GM19239 (cell line): ENCODE measurements at places on chromosomes 7 and 10.
A peak's percentile ranks its signal among the peaks of the same experiment; 100 is the strongest.

DNA sequence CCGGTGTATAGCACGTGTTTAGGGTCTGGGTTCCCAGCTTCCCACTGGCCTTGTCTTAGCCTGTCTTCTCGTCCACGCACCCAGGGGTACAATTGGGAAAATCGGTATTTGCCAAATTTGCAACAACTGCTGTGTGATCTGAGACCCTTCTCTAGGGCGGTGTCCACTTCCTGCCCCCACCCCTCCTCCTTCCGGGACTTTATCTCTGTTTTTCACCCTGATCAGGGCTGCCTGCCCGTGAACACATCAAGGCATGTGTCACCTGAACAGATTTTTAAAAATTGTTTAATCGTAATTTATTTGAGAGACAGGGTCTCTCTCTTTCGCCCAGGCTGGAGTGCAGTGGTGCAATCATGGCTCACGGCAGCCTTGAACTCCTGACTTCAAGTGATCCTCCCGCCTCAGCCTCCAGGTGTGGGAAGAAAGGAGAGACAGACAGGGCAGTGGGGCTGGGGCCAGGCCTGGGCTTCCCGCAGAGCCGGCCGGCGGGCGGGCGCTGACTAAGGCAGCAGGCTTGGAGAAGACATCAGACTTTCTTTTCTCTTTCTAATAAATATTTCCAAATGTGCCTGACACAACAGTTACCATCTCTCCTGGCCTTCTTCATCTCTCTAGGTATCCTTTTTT, 27.5 kb downstream of the ELFN1 start:
- DNase-seq: no peak

- DNase-seq: no peak
Measured at GRCh38 chr10:7264313-7264756, 146.5 kb downstream of the SFMBT2 start.

DNA sequence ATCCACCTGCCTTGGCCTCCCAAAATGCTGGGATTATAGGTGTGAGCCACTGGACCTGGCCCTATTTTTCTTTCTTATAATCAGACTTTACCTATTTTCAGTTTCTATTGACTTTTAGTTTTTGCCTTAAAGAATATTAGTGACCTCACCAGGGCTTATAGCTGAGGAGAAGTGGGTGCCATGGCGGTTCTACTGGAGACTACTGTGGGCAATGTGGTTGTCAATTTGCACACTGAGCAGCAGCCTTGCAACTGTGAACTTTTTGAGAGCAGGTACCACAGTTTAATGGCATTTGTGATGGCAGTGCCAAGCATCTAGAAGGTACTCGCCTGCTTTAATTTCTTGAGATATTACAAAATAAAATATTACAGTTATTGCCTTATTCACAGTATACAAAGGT, 11.5 kb downstream of the GLCCI1 start:
- no peak for DNase-seq

DNA sequence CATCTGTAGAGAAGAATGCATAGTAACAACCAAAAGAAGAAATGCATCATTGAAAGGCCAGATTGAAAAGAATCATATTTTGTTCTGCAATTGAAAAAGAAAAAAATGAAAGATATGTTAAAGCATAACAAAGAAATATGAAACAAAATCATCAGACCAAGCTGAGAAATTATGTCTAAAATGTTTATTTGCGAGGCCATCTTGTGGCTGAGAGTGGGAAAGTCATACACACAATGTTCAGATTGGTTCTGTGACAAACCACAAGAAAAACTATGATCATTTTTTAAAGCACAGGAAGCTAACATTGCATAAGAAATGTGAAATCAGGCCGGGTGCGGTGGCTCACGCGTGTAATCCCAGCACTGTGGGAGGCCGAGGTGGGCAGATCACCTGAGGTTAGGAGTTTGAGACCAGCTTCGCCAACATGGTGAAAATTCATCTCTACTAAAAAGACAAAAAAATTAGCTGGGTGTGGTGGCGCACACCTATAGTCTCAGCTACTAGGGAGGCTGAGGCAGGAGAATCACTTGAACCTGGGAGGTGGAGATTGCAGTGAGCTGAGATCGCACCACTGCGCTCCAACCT, 36.6 kb downstream of the ABCB5 start:
- DNase-seq: no peak

- DNase-seq: no peak
Measured at GRCh38 chr10:52558090-52558489, 214.5 kb downstream of the MBL2 start.

DNA sequence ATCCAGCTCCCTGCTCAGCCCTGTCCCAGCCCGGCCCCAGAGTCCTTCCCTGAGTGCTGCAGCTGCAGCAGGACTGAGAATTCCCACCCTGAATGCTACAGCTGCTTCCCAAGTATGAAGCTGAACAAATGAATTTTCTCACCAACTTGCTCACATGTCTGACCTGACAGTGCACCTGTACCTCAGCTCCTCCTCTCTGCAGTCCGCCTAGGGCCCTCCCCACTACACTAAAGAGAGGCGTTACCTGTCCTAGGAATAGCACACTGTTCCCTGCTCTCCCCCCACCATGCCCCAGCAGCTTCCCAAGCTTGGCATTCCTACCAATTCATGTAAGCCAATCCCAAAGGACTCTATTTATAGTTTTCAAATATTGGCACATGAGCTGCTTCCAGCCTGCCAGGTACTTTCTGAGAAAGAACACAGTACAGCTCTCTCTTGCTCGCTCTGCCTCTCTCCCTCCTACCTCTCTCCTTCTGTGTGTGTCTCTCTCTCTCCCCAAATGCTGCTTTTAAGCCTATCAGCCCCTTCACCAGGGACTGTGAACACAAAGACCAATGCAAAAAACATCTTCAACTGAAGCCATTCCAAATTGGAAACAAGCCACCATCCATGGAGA, 400.1 kb downstream of the TNS3 start:
- no peak for DNase-seq

GRCh38 chr10:6766131-6766801, 186.2 kb upstream of the PRKCQ start:
- DNase-seq: no peak

DNA sequence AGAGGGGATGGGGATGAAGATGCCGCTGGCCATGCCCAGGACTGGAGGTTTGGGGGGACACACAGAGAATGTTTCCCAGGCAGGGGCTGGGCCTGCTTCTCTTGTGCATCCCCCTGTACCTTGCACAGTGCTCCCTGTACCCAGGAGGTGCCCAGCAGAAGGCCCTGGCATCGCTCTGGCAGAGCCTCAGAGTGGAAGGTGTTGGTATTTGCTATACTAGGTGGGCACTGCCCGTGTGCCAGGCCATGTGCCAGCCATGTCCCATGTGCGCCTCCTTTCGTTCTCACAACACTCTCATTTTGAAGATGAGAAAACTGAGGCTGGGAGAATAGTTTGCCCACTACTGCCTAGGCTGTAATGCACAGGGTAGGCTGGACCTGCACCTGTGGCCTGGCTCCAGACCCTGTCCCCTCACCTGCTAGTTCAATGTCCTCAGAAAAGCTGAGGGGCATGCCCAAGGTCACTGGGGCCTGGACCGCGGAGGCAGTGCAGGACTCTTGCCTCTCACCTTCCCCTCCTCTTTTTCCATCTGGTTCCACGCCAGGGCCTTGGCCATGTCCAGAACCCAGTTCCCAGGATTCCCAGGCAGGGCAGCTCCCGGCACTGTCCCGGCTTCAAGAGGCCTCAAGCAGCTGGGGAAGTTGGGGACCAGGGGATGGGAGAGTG, 64.7 kb downstream of the GOLGA7B start:
- no peak for DNase-seq

DNA sequence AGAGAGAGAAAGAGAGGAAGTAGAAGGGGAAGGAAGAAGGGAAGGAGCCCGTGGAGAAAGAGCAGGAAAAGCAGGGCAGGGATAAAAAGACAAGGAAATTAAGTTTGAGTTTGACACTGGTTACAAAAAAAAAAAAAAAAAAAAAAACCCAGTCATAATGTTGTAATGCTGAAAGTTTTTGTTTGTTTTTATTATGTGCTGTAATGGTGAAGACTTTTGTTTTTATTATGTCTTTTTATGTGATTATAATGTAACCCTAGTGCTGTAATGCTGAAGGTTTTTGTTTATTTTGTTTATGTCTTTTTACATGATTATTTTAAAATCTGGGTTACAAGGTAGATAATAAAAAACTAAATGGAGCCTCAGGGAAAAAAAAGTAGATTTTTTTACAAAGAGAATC, 184.8 kb downstream of the SEMA3A start:
- DNase-seq: no peak

- no peak for DNase-seq
Measured at GRCh38 chr10:43218951-43219837, 47.7 kb downstream of the RASGEF1A start.

DNA sequence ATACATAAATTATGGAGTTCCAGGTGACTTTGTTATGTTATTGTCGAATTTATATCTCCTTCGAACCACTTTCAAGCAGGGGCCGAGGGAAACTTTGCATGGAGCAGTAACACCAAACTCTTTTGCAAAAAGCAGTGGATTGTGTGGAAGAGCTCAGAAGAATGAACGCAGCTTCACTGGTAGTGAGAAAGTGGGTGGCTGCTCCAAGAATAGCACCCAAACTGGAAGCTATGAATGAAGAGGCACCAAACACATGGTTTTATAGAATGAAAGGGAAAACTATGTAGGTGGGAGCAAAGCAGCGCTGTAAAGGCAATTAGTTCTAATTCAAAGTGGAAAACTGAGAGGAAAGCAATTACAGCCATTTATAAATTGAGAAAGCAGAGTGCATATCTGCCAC, 67.2 kb downstream of the CTTNBP2 start:
- DNase-seq: no peak

GRCh38 chr7:155586843-155587440, 40.6 kb upstream of the CNPY1 start:
- no peak for DNase-seq

DNA sequence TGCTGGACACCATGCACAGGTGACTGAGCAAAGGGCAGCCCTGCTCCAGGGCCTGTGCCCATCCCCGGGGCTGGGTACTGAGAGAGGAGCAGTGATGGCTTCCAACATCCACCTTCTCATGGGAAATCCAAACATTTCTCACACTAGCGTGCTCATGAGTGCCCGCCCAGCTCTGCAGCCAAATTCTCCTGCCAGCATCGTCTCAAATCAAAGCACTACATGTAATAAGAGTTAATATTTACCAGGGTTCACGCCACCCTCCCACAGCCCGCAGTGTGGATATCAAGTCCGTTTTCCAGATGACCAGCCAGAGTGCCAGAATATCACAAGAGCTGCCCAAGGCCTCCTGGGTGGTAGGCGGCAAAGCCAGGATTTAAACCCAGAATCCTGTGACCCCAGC, 12.1 kb downstream of the IL15RA start:
- no peak for DNase-seq

DNA sequence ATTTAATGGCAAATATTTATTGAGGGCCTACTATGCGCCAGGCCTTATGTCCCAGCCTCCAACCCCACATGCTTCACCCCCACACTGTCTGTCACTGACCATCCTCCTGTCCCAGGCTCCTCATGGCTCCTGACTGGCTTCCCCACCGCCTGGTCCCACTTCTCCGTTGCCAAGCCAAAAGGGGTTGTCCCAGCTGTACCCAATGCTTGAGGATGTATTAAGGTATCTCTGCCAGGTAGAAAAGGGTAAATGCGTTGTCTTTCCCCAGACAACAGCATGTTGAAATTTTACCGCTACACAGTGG, 168.8 kb upstream of the FRMD4A start:
- DNase-seq: no peak

GRCh38 chr10:97050205-97050745, 135.5 kb downstream of the SLIT1 start:
- DNase-seq: no peak

DNA sequence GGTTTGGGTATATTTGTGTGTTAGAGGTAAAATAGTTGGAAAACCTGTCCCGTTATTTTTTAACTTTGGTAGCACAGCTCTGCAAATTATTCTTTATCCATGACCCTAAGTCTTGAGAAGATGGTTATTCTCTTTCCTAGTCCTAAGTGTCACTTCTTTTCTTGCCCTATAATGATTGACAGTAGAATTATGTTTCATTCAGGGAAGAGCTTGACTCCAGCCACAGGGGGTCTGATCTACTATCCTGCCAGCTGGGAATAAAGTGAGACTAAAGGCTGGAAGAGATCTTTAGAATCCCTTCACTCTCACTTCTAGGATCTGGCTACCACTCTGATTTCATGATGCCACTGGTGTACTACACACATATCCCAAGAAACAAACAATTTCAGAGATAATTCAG, 90.4 kb downstream of the PHTF2 start:
- no peak for DNase-seq

GRCh38 chr10:24962995-24963394, 10.6 kb upstream of the PRTFDC1 start:
- no peak for DNase-seq

DNA sequence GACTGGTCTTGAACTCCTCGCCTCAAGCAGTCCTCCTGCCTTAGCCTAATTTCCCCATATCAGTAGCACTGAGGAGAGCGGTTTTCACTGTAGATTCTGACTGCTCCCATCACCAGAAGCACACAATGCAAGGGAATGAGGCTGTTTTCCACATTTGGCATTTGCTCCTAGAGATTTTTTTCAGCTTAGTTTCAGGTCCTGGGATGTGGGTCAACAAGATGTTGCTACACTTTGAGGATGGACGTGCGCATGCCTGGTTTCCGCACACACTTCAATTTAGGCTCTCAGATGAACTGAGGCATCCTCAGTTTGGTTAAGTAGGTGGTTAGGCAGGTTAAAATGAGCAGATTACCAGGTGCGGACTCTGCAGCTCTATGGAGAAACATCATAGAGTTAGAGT, 287.1 kb upstream of the LYZL1 start:
- no peak for DNase-seq

DNA sequence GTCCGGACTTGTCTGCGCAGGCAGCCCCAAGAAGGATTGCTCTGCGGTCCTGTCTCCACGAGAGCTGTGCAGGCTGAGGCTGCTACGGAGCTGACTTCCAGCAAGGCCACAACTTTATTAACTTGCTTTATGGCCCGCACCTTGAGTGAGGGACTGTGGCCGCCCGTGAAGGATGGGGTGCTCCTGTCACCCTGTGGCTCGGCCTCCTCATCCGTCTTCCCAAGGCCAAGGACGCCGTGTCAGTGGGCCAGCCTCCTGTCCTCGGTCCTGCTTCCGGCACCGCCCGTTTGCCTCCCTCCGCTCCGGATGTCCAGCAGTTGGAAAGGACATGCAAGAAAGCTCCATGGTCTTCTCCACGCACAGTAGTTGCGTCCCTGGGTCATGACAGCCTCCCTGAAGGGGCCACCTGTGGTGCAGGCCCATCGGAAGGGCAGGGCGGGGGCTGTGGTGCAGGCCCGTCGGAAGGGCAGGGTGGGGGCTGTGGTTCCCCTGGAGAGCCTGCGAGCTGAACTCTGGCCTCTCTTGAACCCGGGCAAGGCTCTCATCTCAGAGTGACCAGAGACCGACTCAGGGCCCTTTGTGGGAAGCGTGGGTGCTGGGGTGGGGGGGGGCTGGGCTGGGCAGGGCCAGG, 87.1 kb downstream of the NKX6-2 start:
- DNase-seq: no peak

DNA sequence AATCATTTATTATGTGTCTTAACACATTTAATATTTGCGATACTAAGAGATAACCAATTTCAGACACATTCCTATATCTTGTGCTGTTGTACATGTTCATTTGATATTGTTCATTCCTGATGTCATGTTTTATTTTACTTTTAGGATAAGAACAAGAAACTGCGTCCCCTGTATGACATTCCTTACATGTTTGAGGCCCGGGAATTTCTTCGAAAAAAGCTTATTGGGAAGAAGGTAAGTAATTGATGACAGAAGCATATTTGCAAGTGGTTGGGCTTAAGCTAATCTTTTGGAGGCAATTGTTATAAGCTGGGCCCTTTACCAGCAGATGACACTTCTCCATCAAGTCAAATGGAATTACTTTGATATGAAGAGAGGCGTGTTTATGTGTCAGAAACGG, 155.3 kb downstream of the SND1 start:
- no peak for DNase-seq

- no peak for DNase-seq
Measured at GRCh38 chr7:9097565-9098060, 664.2 kb downstream of the NXPH1 start.

GRCh38 chr7:106041140-106041717, 70.9 kb downstream of the SYPL1 start:
- peak; percentile 48 for DNase-seq
